Stimulated activated CD4-positive, alpha-beta T cell treated with anti-CD3 and anti-CD28 coated beads, Interleukin-1b, Interleukin-23, amount 100 ng/mL, for 4 hours (primary cell): ENCODE measurements at places on chromosomes 11 and 22.

GRCh38 chr11:120827198-120827597 lies 196.7 kb upstream of the TBCEL start:
- no peak for DNase-seq

GRCh38 chr11:2567026-2567671 lies 122.3 kb downstream of the KCNQ1 start:
- DNase-seq, result no peak

- DNase-seq, result no peak
Measured at GRCh38 chr11:30635401-30635989, 49.3 kb upstream of the MPPED2 start.

- no peak for DNase-seq
Measured at GRCh38 chr22:19875531-19876313, 21.0 kb upstream of the GNB1L start.

- no peak for DNase-seq
Measured at GRCh38 chr11:63623513-63624140, 9.4 kb upstream of the PLAAT3 start.

GRCh38 chr11:120372296-120372695 lies 36.1 kb downstream of the ARHGEF12 start:
- no peak for DNase-seq

GRCh38 chr11:67436459-67437081 lies 912 bp downstream of the PTPRCAP start:
- DNase-seq, result peak; percentile 68

DNA sequence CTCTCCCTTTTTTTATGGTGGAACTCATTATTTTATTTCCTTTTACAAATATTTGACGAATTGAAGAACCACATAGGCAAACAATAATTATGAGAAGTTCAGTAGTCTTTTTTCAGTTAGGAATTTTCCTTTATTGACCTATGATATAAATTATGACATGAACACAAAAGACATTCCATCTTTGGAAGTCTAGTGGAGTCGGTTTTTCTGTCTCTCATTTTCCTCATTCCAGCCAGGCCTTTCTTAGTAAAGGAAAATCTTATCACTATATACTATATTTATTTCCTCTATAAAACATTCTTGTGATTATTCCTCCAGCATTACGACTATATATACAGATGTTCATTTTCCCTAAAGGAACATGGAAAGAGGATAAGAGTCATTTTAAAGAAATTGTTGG lies 1046.1 kb downstream of the DLG2 start:
- DNase-seq, result no peak

DNA sequence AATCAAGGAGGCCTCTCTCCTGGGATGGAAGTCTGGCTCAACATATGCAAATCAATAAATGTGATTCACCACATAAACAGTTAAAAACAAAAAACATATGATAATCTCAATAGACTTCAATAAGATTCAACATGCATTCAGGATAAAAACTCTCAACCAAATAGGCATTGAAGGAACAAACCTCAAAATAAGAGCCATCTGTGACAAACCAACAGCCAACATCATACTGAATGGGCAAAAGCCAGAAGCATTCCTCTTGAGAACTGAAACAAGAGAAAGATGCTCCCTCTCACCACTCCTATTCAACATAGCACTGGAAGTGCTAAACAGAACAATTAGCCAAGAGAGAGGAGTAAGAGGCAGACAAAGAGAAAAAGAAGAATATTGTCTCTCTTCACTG lies 54.0 kb upstream of the SEZ6L start:
- no peak for DNase-seq

DNA sequence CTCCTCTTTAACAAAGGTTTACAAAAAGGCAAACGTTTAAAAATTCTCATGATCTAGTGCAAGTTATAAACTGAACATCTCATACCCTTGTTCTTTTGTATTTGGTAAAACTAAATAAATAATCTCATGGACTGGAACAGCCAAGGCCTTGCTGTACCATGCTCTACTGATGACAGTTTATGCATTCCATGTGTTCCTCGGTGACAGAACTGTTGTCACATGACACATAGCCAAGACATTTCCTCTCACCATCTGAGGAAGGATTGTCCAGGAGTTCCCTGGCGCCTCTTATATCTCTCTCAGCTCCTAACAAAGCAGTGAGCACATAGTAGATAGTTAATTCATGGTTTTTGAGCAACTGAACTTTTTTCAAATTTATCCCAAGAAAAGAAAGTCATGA lies 12.6 kb downstream of the CCDC83 start:
- DNase-seq, result no peak

DNA sequence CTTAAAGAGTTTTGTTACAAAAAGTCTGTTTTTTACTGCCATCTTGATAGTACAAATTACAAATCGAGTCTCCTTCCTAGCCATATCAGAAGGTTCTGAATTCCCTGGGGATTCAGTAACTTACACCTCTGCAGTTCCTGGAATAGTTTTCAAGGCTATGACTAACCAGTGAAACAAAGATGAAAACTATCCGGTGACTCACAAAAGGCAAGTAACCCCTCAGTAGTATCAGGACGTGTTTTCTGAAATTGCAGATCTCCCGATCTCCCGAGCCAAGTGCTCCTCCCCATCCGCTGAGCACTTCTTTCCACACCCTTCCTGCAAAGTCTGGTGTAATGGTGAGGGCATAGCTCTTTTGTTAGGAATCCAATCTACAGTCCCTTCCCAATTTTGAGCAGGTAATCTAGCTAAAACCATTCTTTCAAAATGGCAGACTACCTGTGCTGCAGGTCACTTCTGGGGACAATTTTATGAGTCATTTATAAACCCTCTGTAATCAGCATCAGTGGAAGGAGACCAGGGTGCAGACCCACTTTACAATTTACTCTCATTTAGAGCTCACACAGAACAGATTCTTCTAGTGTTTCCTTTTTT lies 7.7 kb downstream of the E2F8 start:
- no peak for DNase-seq

- no peak for DNase-seq
Measured at GRCh38 chr11:17735818-17736578, 1.4 kb downstream of the KCNC1 start.

DNA sequence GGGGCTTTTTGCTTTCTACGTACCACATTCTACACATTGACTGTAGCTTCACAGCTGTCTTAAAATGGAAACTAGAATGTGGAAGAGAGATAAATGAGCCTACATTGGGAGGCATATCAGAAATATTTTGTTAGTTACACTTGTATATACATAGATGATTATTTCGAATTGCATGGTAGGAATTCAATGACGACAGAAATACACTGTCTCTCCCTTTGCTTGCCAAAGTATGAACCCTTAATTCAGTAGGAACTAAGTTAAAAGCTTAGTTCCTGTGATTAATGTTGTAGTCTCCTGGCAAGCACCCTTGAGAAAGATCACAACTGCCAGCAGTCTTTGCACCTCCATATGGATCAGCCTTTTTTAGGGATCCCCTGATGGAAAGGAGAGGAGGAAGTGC lies 10.1 kb downstream of the C11orf87 start:
- no peak for DNase-seq
